Stimulated activated CD4-positive, alpha-beta T cell treated with anti-CD3 and anti-CD28 coated beads, Interleukin-12 subunit alpha, Interleukin-12 subunit beta, amount 100 ng/mL, for 48 hours (primary cell): ENCODE measurements at places on chromosomes 12 and 14.
A peak's percentile ranks its signal among the peaks of the same experiment; 100 is the strongest.

- DNase-seq = no peak
These were observed 149.8 kb downstream of the TGFB3 start for GRCh38 chr14:75831952-75832351.

GRCh38 chr14:24146453-24146977 is at the start of gene PSME2:
TSS of gene PSME2 (minus strand) at chr14:24146610. CDS start at chr14:24146581, 29 bp downstream.
- DNase-seq = peak; percentile 92

DNA sequence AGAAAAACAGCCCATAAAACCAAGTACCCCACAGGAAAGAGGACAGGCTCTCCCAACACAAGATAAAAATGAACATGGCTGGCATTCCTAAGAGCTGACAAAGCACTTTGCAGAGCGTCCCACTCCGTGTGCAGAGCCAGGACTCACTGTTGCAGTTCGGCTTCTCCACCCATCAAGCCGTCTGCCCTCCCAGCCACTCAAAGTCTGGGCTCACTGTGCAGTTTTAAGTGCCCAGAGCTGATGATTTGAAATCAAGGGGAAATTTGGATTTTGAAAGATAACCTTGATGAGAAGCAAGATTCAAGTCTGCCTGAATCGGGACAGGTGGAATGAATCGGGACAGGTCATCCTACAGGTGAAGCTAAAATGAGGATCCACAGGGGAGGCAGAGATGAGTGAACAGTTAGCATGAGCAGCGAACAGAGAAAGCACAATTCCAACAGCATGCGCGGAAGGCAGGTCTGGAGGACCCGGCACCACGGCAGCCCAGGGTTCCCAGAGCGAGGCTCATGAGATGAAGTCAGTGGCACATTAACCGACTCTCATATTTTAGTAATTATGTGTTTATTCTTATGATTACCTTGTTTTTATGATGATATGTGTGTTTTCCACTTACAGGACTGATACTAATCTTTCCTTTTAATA is 39.8 kb upstream of the GPR68 start:
- DNase-seq = no peak

DNA sequence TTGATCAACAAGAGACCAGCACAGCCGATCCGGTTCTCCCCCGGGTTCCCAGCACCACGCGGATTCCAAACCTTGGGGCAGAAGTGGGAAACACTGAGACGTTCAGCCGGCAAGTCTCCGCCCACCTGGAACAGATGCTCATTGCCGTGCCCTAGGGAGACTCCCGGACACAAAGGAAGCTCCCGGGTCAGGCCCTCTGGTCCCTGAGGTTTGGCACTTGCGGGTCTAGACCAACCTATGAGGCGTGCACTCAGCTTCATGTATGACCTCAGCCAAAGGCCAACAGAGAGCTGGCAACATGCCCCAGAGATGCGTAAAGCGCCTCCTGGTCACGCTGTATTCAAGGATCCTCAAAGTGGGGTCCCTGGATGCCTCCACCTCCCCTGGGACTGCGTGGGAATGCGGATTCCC is 2.5 kb downstream of the RIMBP2 start:
- no peak for DNase-seq

GRCh38 chr12:39988574-39988973 is 117.3 kb downstream of the SLC2A13 start:
- no peak for DNase-seq

- no peak for DNase-seq
These were observed 158.1 kb upstream of the FOXG1 start for GRCh38 chr14:28608443-28608842.

- no peak for DNase-seq
These were observed 10.3 kb upstream of the KRT1 start for GRCh38 chr12:52690351-52691075.

- DNase-seq = no peak
These were observed 87.0 kb downstream of the SRRM4 start for GRCh38 chr12:119068129-119068856.

- no peak for DNase-seq
These were observed 33.9 kb downstream of the DNAL1 start for GRCh38 chr14:73678698-73679097.

GRCh38 chr14:72485695-72486094 is 408.2 kb downstream of the DPF3 start:
- no peak for DNase-seq

DNA sequence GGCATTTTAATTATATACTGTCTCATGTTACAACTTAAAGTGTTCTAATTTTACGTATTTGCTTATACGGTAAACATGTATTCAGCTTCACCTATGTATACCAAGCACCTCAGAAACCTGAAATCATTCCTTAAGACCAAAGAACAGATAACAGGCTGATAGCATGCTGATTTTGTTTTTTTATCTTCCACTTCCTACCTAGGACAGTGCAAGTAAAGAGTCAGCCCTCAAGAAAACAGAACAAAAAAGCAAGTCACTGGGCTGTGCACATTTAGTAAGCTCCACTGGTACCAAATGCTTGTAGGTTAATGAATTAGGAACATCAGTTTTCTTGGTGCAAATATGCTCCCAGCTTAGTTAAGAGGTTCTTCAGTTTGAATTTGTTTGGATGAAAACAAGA is 611.3 kb downstream of the VRK1 start:
- DNase-seq = no peak

GRCh38 chr12:104669089-104669721 is 212.5 kb downstream of the CHST11 start:
- DNase-seq = no peak

- no peak for DNase-seq
These were observed 13.9 kb upstream of the NR4A1 start for GRCh38 chr12:52037248-52037861.

DNA sequence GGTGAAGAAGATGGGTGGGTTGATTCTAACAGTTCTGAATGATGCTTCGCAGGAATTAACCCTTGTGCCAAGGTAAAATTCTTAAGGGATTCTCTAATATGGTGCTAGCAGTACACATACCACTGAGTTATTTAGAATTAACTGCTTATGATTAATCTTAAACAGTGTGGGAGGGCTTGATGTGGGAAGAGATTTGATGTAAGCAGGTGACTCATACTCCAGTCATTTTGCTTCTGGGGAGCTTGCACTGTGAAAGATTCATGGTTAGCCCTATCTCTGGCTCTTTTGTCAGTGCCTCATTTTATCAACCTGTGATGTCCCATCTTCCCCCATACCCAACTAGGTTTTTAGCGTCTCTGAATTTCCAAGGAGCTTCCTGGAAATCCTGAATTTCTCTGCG is 83.8 kb downstream of the NRXN3 start:
- no peak for DNase-seq

DNA sequence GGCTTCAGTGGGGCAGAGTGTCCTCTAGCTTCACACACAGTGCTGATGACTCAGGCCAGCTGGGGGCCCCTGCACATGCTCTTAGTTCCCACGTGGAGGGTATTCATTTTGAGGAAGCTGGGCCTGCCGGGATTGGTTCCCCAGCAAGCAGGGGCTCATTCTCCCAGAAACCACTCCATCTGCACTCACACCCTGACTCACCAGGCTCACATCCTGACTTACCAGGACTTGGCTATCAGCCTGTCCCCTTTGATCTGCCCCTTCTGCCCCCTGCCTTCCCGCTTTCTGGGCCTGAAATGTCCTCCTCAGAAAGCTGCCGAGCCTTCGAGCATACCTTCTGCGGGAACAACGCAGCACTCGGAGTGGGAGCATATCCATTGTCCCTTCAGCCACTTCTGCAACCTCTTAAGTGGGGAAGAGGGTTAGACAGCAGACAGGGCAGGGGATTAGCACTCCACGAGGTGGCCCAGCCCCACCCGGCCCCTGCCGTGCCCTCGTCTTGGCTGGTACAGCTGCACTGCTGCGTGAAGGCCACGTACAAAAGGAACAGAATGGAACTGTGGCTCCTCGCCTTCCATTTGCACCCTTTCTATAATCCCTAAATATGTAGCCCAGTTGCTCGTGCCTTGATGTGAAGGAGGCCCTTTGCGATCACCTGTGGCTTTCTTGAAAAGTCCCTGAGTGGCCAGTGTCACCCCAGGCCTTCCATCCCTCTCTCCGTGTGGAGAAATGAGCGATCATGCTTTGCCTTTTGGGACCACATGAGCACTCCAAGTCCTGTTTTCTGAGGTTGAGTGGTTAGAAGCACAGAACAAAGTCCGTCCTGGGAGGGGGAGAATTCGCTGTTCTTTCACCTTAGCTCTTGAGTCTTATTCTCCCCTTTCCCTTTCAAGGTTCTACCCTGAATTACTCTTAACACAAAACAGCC is 26.1 kb downstream of the TPCN1 start:
- no peak for DNase-seq

DNA sequence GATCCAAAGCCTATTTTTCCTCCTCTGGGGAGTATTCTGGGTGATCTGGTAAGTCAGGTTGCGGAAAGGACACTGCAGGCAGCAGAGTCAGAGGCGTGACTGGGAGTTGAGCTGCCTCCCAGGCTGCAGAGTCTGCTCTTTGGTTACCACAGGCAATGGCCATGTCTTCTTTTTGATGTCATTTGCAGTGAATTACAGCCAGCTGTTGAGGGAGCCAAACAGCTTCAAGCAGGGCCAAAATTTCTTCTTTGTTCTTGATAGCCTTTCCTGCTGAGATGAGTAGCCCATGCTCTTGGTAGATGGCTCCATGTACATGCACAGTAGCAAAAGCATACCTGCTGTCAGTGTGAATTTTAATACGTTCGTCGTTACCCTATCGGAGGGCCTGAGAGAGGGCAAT is 116.6 kb upstream of the PZP start:
- DNase-seq = no peak

- DNase-seq = no peak
These were observed 184.3 kb downstream of the CCDC91 start for GRCh38 chr12:28374556-28374955.

GRCh38 chr12:43338848-43339526 is 213.0 kb downstream of the ADAMTS20 start:
- no peak for DNase-seq

DNA sequence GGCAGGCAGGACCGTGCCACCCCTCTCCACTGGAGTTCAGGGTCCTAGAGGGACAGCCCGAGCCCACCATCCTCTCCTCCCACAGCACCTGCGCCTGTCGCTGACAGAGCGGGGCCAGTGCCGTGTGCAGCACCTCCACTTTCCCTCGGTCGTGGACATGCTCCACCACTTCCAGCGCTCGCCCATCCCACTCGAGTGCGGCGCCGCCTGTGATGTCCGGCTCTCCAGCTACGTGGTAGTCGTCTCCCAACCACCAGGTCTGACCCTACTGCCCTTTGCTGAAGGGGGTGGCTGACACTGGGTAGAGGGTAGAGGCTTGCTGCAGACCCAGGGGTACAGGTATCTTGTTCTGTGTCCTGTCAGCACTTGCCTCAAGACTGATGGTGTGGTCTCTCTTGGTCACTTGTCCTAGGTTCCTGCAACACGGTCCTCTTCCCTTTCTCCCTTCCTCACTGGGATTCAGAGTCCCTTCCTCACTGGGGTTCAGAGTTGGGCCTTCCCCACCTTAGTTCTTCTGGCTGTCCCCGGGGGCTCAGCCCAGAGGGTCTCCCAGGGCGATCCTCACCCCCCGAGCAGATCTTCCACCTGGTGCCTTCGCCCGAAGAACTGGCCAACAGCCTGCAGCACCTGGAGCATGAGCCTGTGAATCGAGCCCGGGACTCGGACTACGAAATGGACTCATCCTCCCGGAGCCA is 42.0 kb downstream of the SH2B3 start:
- no peak for DNase-seq

GRCh38 chr14:68401317-68401716 is 391.6 kb downstream of the ZFP36L1 start:
- no peak for DNase-seq

DNA sequence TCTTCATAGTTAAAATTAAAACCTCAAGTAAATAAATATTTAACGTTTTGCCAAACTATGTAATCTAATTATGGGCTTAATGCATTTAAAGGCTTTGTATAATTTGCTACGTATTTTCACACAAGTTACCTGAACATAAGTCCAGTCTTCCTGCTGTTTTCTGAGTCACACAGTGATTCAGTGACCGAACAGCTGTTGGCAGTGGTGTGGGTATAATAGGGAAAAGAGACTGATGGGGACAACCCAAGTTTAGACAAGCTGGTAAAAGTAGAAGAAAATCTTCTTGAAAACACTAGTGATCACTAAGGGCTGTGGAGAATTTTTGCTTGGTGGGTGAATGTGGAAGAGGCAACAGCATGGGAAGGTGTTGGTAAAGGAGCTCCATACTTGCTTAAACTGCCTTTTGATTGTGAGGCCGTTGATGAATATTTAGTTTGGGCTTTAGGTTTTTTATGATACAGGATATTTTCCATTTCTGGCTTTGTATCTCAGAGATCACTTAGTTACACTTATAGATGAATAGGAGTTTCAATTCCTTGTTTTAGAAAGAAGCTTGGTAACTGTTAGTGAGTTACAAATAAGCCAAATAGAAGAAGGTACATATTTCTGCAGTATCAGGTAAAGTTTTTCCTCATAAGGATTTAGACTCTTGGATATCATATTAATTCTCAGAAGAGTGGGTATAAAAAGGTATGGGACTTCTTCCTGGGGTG is 23.9 kb downstream of the LRRK2 start:
- no peak for DNase-seq

- DNase-seq = no peak
These were observed 707 bp downstream of the DHRS1 start for GRCh38 chr14:24298892-24299254.

- DNase-seq = no peak
These were observed 11.9 kb downstream of the PALS1 start for GRCh38 chr14:67253076-67253635.

DNA sequence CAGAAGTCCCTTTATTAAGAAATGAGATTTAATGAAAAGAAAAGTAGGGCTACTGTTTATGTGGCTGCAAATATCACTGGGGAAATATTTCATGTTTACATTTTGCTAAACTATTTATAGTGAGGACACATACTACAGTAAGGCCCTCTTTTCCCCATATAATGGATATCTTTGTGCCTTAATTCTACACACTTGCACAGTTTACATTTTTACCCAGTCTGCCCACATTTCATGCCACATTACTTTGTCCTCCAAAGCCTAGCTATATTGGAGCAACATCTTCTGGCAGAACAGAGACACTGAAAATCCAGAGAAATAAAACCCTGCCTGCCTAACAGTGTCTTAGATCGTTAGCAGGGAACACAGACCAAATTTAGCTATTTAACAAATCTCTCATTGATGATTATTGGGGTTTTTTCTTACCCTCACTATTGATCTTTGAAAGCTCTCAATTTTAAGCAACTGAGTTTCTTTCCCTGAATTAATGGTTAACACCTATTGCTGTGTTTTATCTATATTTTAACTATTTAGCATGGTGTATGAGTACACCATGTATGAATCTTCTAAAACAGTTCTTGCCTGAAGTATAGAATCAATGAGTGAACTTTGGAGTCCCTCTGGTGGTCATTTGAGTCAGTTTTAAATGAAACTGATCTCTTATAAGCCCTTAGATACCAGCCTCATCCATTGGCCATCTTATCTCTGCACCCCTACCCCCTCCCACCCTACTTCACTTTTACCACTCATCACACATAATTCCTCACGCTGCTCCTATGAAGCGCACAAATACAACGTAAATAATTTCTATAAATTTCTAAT is 170.2 kb downstream of the BCAT1 start:
- no peak for DNase-seq

GRCh38 chr12:2248901-2249381 is 196.2 kb downstream of the CACNA1C start:
- no peak for DNase-seq

- no peak for DNase-seq
These were observed 128.9 kb downstream of the BCL11B start for GRCh38 chr14:99143126-99143525.

- DNase-seq = no peak
These were observed 24.8 kb downstream of the ALDH2 start for GRCh38 chr12:111791507-111791906.
